Left kidney (tissue), 8 donors: ENCODE measurements at places on chromosomes 5 and 9. TPM values are rescaled to one million over a fixed set of nuclear protein-coding genes. Genes with fewer than 3 reads are reported as not detected.
A peak's percentile ranks its signal among the peaks of the same experiment; 100 is the strongest.

INSL4 gene
- polyA plus RNA-seq, result not detected

DNA sequence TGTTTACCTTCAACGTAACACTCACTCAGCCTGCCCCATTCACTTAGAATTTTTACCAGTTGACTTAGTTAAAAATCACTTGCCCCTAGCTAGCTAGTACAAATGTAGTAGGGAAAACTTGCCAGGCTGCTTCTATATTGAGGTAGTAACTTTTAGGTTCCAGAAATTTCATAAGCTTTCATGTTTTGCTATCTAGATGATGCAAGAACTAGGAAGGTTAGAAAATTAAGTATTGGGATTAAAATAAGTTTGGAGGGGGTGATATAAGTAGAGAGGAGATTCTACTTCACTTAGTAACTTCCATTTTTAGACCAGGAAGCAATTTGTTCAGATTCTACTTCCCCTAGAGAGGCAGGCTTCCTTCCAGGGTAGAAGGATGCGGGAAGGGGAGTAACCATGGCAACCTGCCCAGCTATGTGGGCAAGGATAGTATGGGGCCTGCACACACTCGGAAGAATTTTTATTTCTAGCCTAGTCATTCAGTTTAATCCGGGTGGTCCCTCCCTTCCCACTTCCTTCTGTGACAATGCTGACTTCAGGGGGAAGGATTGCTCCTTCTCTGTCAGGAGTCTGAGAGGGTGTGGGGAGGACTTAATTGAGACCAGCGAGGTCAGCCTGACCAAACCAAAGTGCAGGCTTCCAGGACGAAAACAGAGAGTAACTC lies 4.2 kb downstream of the DAB2 start:
- no peak for DNase-seq

PSD2 gene
- polyA plus RNA-seq, result 2.2 TPM

GBGT1 gene
- 2.0 TPM for polyA plus RNA-seq

DNA sequence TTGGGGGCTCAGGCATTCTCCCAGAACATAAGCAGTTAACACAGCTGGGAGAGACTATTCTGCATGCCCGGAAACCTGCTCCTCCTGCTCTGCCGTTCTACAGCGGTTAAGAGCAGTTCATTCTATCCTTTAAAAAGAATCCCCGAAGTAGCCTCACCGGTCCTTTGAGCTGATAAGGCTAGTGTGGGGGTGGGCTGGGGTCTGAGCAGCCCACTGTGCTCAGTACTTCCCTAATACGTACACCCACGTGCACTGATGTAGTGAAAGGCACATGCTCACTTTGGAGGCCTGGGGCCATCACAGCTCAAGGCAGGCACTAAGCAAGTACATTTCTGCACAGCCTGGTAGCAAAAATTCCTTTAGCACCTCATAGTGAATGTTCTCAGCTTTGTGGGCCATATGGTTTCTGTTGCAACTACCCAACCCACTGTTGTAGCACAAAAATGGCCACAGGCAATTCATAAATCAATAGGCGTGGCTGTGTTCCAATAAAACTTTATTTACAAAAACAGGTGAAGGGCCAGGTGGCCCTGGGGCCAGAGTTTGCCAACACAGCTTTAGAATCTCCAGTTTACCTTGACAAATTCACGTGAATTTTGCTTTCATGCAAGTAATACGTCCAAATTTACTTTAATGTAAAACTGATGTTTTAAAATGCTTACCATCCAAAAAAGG lies 136.4 kb downstream of the ZNF354C start:
- no peak for DNase-seq

SIT1 gene
- polyA plus RNA-seq, result 0.32 TPM

IGFBPL1 gene
- 1.9 TPM for polyA plus RNA-seq

ACER2 gene
- polyA plus RNA-seq, result 13.5 TPM

DNA sequence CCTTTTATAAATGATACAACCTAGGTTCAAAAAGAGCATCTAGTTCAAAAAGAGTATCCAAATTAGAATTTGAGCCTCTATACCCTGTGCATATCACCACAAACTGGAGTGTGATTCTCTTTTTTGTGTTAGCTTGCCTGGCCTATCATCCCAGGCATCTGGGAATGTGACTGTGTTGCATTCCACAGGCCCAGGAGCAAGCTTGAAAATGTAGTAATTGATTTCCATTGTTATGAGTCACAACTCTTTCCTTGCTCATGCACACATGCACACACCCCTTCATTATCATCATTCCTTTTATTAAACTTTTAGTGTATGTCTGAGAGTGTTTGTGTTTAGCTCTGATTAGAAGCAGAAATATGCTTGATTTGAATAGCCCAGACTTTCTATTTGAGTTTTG lies 75.2 kb downstream of the FCHO2 start:
- DNase-seq, result no peak

DNA sequence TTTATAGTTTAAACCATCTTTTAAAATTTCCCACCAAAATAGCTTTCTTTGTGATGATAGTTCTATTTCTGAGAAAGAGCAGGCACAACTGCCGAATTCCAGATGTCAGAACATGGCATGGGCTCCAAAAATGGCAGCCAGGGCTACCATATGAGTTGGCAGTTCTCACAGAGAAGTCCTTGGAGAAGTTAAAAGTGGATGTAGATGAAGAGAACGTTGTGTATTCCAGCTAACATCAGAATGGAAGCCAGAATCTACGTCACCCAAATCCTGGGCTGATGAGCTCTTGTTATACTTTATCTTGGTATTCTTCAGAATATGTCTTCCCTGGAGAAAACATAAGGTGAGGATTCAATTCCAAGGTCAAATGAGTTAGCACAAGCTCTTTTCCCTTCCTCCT lies 66.9 kb upstream of the BASP1 start:
- no peak for DNase-seq

GRCh38 chr5:102811972-102812371 lies 56.9 kb downstream of the PAM start:
- DNase-seq, result no peak

GABRA6 gene
- not detected for polyA plus RNA-seq

DNA sequence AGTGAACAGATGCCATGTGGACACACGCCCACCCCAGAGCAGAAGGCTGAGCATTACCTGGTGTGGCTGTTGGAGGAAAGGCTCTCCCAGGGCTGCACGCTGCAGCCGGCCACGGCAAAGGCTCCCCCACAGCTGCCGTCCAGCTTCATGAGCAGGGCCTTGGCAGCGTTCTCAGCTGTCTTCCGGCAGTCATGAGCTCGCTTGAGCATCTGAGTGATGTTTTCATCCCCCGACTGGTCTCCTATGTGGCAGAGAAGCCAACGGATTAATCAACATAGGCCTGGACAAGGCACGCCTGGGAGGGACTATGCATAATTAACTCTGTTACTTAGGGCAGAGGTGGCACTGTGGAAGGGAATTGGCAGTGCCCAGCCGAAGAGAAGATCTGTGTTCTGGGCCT lies 87.3 kb downstream of the DCP2 start:
- no peak for DNase-seq

FST gene
- polyA plus RNA-seq, result 34.1 TPM

DNA sequence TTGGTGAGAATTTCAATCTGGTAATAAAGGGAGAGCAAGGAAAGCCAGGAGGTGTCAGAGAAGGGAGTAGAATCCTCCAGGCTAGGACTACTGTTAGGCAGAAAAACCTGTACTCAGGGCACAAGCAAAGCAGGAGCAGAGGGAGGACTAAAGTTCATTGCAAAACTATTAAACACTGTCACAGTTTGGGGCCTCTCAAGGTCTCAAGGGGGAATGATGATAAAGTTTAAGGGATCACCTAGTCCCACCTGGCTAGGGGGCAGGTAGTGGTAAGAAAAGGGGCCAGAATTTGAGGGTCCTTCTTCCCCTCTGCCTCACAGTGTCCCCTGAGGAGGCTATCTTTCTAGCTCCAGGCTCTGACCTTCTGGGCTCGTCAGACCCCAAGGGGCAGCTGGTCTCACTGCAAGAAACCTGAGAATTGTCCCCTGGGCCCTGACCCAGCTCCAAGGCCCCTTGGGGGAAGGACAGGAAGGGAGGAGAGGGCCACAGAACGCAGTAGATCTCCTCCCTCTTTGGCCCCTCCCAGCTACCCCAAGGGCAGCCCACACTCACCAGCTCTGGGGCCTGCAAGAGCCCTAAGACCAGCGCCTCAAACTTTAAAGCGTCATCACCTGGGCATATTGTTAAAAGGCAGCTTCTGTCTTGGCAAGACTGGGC lies 974 bp downstream of the CCDC69 start:
- DNase-seq, result no peak

SLCO4C1 gene
- polyA plus RNA-seq, result 26.7 TPM

- no peak for DNase-seq
These were observed 114.6 kb downstream of the FSTL4 start for GRCh38 chr5:133497608-133498348.

FIBCD1 gene
- 0.08 TPM for polyA plus RNA-seq

NRARP gene
- 5.1 TPM for polyA plus RNA-seq

GRCh38 chr5:154523709-154524108 lies 45.7 kb upstream of the HAND1 start:
- DNase-seq, result peak; percentile 18

KIF20A gene
- 61.8 TPM for polyA plus RNA-seq

- DNase-seq, result no peak
These were observed 133.5 kb downstream of the SGCD start for GRCh38 chr5:156460471-156460870.

DNA sequence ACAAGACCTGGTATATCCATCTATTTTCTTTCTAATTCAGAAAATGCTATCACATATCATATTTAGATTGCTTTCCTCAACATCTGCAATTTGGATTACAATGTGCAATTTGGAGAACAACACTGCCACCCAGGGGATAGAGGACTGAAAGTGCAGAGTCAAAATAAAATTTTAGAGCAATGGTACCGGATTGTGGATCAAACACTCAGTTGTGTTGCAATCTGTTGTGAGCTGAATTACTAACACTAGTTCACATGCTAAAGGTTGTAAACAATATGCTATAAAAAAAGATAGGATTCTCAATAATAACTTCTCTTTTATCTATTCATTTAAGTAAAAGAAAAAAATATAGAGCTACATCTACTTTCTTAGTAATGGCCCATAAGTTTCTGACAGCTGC lies 11.9 kb upstream of the SRFBP1 start:
- DNase-seq, result no peak

SPAG8 gene
- 10.4 TPM for polyA plus RNA-seq

PCDHGA9 gene
- polyA plus RNA-seq, result 6.5 TPM

- no peak for DNase-seq
These were observed 15.4 kb upstream of the ANGPTL2 start for GRCh38 chr9:127137640-127138360.

GRCh38 chr5:76704131-76704663 lies 11.7 kb upstream of the F2R start:
- DNase-seq, result no peak

FOXD4 gene
- 0.62 TPM for polyA plus RNA-seq

PCDHB11 gene
- 4.4 TPM for polyA plus RNA-seq

- no peak for DNase-seq
These were observed 16.4 kb upstream of the ARSB start for GRCh38 chr5:79001471-79001870.

DNA sequence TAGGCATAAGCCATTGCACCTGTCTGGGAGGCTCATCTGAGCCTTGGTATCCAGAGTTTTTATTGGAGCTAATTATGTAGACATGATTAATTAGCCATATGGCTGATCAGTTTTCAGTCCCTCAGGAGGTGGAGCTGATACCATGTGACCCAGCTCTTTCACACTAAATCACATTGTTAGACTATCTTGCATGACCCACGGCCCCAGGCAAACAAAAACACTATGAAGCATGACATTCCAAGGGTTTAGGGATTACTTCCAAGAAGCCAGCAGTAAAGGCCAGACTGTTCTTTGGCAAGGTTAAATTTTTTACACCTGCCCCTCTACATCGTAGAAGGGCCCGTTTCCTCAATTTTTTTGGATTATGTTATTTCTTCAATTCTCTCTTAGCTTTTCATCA lies 5.0 kb upstream of the C5orf24 start:
- DNase-seq, result no peak

CCDC152 gene
- polyA plus RNA-seq, result 16.1 TPM

DNA sequence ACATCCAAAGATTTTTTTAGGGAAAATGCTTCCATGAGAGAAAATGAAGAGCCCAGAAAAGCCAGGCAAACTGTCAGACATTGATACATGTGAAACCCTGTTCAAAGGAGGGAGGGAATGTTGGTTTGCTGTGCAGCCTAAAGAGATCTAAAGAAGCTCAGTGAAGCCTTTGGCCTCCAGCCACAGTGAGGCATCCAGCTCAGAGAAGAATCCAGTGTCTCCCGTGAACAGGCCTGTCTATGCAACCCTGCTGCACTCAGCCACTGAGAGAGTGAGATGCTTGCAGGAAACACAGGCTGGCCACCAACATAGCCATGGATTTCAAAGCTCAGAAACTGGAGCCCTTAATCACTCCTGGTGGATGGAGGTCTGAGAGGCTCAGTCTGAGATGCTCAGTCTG lies 171.4 kb upstream of the PLCXD3 start:
- DNase-seq, result no peak

DNA sequence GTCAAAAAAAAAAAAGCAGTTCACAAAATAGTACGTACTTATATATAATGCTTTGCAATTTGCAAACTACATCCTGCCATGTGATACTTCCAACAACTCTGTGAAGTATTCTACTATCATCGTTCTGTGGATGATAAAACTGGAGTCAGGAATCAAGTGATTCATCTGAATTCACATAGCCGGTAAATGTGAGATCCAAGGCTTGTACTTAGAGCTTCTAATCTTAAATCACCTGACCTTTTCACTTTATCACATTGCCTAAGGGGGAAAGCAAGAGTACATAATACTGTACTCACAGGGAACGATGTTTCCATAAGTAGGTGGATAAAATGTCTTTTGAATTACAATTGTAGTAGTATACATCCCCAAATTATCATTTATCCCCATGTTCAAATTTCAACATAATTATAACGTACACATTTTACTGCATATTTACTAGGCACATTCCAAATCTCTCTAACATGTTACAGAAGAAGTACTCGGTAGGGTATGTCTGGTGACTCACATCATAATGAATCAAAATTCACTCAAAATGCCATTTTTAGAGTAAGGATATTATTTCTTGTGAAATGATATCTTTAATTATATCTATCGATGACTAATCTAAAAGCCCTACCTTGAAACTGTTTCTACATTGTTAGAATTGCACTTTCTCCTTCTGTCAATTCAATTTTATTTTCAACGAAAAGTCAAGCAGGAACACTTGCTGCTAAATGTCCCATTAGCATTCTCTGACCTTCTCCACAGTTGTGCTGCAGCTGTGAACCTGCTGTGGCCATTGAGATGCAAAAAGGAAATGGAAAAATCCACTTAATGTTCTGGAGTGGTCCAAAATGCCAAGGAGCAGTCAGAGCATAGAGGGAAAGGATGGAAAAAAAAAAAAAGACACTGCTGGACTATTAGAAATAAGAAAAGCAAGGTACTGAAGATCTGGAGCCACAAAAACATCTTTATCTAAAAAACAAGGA lies 78.9 kb downstream of the OR2K2 start:
- DNase-seq, result no peak

- no peak for DNase-seq
These were observed 50.9 kb downstream of the NFX1 start for GRCh38 chr9:33341182-33341581.

TSPAN17 gene
- polyA plus RNA-seq, result 29.3 TPM

DAB2 gene
- 221 TPM for polyA plus RNA-seq

GOLGA1 gene
- 19.0 TPM for polyA plus RNA-seq

- DNase-seq, result no peak
These were observed 36.3 kb downstream of the GOLM1 start for GRCh38 chr9:86062845-86063693.
